ENCODE measurements at places on chromosomes 6 and 20. TPM values are rescaled to one million over a fixed set of nuclear protein-coding genes. Genes with fewer than 3 reads are reported as not detected.

The SSR1 gene
- polyA plus RNA-seq, result 54.5 TPM

The KCNQ5 gene
- polyA plus RNA-seq, result 31.4 TPM

The SPTLC3 gene
- 3.2 TPM for polyA plus RNA-seq

The PACRG gene
- 3.7 TPM for polyA plus RNA-seq

The SOX18 gene
- polyA plus RNA-seq, result 3.5 TPM

The SOBP gene
- 27.5 TPM for polyA plus RNA-seq

The SLC22A2 gene
- not detected for polyA plus RNA-seq

The WFDC5 gene
- polyA plus RNA-seq, result not detected

The SLC17A1 gene
- not detected for polyA plus RNA-seq

The TPD52L1 gene
- 96.3 TPM for polyA plus RNA-seq
